ENCODE measurements at places on chromosomes 1 and 21.

- DNase-seq, result no peak
Measured at GRCh38 chr21:42245331-42246193, 26.6 kb downstream of the ABCG1 start.

GRCh38 chr1:67143966-67144365 is 9.2 kb upstream of the C1orf141 start:
- no peak for DNase-seq

DNA sequence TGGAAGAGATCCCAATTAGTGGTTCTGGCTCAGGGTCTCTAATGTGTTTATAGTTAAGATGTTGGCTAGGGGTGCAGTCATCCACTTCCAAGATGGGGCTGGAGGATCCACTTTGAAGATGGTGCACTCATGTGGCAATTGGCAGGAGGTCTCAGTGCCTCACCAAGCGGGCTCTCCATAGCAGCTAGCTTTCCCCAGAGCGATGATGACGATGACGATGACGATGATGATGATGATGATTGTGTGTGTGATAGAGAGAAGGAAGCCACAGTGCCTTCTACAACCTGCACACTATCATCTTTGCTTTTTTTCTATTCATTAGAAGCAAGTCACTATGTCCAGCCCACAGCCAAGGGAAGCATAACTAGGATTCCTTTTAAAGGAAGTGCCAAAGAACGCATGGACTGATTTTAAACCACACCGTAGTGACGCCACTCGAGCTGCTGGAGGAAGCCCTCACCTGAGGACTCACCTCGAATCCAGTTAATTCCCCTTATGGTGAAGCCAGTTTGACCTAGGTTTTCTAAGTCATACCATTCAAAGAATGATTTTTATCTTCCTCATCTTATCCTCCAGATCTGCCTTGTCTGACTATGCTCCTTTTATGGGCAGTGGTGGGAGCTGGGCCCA is 49.4 kb downstream of the SRRM1 start:
- no peak for DNase-seq

- DNase-seq, result no peak
Measured at GRCh38 chr1:192506741-192507155, 68.8 kb upstream of the RGS1 start.

- no peak for DNase-seq
Measured at GRCh38 chr1:111302374-111302773, 11.7 kb downstream of the CHIA start.

DNA sequence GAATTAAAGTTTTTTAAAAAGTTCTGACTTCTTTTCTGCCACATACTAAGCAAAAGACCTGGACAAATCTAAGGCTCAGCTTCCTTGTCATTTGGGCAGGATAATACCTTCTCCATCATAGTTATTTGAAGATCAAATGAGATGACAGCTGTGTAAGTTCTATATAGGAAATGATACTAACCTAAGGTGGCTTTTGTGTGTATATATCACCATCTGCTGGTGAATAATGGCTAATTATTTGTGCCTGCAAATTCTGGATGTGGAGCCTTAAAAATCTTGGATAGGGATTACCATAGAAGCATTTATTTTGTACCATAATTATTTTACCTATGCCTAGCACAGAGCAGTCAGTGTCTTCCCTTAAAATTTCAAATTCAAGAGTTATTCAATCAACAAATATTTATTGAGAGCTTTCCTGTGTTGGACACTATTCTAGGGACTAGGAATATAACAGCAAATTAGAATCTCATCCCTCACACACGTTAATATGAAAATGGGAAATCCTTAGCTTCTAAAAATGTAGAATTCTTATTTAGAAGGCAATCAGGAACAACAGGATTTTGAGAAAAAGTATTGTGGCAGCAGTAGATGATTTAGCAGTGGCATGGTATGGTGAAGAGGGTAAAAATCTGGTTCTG is 89.8 kb downstream of the TMEM200B start:
- DNase-seq, result no peak

- DNase-seq, result peak; percentile 34
Measured at GRCh38 chr1:155051777-155052398, 772 bp downstream of the ADAM15 start.

DNA sequence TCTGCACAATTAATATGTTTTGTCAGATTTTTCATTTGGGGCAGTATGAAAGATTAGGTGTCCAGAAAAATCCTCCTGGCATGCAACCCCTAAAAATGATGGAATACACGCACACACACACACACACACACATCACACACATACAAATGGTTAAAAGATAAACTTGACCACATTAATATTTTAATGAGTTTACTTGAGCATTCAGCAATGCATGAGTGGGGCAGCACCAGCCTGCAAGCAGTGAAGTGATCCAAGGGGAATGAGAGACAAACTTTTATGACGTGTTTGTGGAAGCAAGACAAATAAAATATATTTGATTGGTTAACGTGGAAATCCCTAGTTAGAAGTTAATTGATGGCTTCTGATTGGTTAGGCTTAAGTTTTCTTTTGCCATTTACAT is 29.1 kb upstream of the SOAT1 start:
- DNase-seq, result no peak

- no peak for DNase-seq
Measured at GRCh38 chr1:181079920-181080319, 8.6 kb upstream of the IER5 start.

DNA sequence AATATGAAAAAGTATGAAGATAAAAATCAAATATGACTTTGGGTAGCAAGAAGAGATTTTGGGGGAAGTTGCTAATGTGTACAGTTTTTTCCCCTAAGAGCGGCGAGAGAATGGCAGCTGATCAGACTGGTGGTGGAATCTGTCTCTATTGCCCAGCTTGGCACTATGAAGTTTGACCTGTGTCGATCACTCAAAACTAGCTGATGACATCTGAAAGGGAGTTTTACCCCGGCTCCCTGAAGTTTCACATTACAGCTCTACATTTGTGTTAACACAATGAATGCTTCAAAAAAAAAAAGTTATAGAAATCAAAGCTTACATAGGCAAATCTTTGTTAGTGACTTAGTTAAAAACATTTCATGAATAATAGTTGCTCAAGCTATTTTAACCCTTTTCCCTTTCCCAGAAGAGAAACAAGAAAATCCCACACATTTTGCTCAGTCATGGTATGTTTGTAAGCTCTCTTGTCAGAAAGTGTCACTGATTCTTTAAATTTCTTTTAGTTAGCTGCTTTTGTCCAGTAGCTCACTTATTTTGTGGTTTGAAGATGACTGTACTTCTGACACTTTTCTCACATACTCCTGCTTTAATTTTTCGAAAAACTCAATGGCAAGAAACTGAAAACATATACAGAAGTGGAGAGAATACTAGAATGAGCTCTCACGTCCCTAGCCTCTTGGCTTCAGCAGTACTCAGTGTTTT is 41.3 kb downstream of the DYRK1A start:
- no peak for DNase-seq

- DNase-seq, result no peak
Measured at GRCh38 chr21:35111321-35111930, 62.3 kb upstream of the RUNX1 start.

- no peak for DNase-seq
Measured at GRCh38 chr1:30360281-30360680, 363.1 kb downstream of the MATN1 start.

Data from stimulated activated CD4-positive, alpha-beta T cell treated with anti-CD3 and anti-CD28 coated beads, TNF-alpha, amount 100 ng/mL, for 4 hours (primary cell).